Vagina (tissue), 2 donors: ENCODE measurements at places on chromosomes 6 and 20.

- no peak for DNase-seq
Measured at GRCh38 chr20:46327557-46327956, 19.3 kb upstream of the CDH22 start.

GRCh38 chr20:12700701-12701100, 308.1 kb upstream of the SPTLC3 start:
- no peak for DNase-seq

DNA sequence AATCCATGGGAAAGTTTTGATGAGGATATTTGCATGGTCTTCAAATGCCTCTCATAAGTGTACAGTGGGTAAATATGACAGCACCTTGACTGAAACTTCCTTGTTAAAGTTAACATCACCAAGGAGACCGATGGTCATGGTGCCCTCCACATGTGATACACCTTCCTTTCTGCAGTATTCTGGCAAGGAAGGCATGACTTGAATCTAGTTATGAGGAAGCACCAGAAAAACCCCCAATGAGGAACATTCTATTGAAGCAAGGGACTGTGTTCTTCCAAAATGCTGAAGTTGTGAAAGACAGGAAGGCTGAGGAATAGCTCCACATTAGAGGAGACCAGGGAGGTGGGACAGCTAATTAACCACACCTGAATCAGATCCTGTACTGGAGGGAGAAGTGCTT, 118.3 kb downstream of the SLC24A3 start:
- DNase-seq: no peak

DNA sequence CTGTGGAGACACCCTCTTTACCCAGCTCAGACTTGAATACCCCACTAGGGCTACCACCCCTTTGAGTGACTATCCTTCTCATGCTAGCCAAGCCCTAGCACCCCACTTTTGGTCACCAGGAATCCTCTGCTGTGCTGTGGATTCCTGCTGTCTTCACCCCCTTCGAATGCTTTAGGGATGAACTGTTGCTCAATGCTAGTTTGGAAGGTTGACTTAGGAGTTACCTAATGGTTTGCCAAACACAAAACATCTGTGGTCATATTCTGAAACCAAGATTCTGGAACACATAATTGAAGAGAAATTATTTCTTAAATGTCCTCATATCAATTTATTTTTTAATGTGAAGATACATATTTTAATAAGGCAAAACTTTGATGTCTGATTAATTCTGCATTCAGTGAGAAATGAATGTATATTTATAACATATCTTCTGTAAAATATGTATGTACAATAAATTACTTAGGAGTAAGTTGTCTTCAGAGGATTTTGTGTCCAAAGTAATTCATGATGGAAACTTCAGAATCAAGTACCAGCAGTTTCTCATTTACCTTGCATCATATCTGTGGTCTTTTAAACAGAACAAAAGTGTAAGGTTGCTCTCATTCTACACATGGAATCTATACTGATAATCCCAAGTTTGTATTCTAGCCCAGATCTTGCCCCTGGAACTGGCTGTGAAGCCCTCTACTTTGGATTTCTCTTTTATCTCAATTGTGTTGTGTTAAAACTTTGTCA, 46.9 kb downstream of the TMEM200A start:
- no peak for DNase-seq

- DNase-seq: no peak
Measured at GRCh38 chr6:49423817-49424216, 39.2 kb downstream of the MMUT start.

DNA sequence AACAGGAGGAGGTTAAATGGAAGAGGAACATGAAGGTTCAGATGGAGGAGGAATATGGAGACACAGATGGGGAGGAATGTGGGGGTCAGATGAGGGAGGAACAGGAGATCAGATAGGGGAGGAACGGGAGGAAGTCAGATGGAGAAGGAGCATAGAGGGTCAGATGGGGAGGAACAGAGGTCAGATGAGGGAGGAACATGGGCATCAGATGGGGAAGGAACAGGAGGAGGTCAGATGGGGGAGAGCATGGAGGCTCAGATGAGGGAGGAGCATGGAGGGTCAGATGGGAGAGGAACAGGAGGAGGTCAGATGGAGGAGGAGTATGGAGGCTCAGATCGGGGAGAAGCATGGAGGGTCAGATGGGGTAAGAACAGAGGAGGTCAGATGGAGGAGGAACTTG, 290.6 kb downstream of the BMP7 start:
- no peak for DNase-seq

DNA sequence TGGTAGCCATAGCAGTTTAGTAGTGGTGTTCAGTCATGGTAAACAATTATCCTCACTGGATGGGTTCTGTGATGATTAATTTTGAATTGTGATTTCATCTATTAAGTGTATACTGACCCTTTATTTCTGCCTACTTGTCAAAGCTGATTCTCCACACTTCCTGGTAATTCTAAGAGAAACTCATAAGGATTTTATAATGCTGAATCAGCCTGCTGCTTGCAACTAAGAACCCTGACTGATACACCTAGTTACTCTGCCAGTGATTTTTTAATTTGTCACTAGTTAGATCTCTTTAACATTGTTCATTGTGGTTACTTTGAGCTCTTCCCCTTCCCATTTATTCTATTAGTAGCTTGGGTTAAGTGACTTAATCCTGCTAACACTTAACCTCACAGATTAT, 8.6 kb downstream of the CDC40 start:
- no peak for DNase-seq

GRCh38 chr6:42417641-42418112, 34.0 kb downstream of the TRERF1 start:
- DNase-seq: no peak

GRCh38 chr6:129894921-129895320, 33.8 kb upstream of the TMEM244 start:
- no peak for DNase-seq

GRCh38 chr20:58140787-58141425, 87.5 kb downstream of the ANKRD60 start:
- peak; percentile 40 for DNase-seq

- DNase-seq: no peak
Measured at GRCh38 chr20:50278377-50278683, 87.7 kb downstream of the CEBPB start.

DNA sequence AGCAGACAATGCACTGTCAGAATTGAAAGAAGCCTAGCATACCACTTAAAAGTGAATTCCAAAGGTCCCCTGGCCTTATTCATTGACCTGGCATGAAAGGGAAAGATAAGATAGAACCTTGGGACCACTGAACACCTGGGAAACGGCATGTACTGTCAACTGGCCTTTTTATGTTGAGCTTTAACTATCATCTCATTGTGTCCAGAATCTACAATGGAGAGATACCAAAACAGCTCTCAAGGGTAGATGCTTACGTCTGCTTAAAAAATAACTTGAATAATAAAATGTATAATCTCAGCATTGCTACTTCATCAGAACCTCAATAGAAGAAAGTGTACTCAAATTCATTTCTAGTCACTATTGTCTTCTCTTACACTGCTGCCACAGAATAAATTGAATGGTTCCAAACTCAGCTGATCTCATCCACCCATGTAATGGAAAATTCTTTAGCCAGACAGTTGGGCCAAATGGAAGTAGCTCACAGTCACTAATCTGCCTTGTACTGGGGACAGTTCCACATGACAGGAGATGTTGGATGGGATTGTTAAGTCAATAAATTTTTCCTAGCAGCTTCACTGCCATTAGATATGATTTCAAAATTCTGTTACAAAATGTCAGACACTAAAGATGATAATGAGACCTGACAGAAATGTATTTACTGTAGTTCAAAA, 93.8 kb downstream of the MLIP start:
- DNase-seq: no peak

GRCh38 chr20:44585057-44585963, 2.9 kb downstream of the PKIG start:
- DNase-seq: no peak

GRCh38 chr6:20467437-20467836, 65.8 kb downstream of the E2F3 start:
- no peak for DNase-seq

GRCh38 chr6:137304020-137304780, 85.0 kb upstream of the IFNGR1 start:
- DNase-seq: no peak

DNA sequence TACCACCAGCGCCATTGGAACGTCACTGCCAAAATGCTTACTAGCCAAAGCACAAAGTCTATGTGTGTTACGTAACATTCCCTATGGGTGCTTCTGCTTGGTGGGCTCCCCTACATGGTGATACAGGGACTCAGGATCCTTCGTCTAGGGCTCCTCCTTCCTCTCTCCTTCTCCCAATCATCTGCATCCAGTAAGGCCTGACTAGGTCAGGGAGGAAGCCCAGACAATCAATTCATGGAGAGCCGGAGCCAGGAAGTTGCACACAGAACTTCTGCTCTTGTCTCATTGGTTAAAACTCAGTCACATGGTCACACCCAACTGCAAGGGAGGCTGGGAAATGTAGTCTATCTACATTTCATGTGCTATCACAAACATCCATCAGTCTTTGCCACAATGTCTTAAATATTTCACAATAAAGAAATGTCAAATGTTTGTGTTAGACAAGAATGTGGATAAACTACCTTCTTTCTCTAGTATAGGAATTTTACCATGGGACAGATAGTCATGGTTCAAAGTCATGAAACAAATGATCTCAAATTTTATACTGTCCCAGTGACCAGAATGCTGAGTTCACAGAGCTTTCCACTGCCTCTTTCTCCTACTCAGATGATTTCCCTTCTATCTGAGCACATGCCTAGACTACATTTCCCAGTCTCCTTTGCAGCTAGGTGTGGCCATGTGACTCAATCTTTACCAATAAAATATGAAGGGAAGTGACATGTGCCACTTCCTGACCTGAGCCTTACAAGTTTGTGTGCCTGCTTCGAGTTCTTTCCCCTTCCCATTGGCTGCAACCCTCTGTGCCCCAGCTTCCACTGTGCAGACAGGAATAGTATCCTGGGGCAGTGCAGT, 9.3 kb upstream of the KCNK15 start:
- no peak for DNase-seq

GRCh38 chr6:106102034-106102433, 15.9 kb downstream of the PRDM1 start:
- DNase-seq: no peak

GRCh38 chr20:38685853-38686473, 38.3 kb upstream of the SLC32A1 start:
- DNase-seq: no peak

GRCh38 chr6:26367114-26367513, 2.1 kb downstream of the BTN3A2 start:
- no peak for DNase-seq

DNA sequence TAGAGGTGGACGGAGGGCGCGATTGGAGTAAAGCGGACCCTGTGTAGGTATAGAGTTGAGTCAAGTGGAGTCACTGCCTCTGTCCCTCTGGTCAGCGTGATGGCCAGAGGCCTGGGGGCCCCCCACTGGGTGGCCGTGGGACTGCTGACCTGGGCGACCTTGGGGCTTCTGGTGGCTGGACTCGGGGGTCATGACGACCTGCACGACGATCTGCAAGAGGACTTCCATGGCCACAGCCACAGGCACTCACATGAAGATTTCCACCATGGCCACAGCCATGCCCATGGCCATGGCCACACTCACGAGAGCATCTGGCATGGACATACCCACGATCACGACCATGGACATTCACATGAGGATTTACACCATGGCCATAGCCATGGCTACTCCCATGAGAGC, 479 bp downstream of the SLC39A7 start:
- DNase-seq: no peak

DNA sequence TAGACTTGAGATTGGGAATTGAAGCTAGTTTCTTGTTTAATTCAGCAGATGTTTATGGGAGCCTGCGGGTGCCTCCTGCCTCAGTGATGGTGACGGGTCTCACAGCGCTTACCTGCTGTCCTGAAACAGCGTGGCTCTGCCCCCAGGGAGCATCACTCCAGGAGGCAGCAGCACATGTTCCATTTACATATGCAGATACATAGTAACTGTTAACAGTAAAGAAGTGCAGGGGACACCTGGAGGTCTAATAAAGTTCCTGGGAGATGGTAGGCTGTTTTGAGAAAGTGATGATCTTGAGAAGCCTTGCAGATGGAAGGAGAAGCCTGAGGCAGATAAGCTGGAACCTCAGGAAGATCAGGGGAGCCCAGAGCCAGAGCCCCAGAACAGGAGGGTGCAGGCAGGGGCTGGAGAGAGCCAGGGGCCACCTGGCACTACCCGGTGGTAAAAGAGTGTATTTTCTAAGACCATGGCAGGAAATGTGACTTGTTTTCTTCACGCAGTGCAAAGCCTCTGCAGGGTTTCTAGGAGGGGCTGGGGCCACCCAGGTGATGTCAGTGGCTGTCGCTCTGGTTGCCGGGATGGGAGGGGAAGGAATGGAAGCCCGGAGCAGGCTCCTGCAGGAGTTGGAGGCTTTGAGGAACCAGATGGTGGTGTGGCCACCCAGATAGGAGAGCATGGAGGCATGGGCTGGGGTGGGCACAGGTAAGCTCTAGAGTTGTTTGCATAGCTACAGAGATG, 24.2 kb upstream of the KIF25 start:
- no peak for DNase-seq

DNA sequence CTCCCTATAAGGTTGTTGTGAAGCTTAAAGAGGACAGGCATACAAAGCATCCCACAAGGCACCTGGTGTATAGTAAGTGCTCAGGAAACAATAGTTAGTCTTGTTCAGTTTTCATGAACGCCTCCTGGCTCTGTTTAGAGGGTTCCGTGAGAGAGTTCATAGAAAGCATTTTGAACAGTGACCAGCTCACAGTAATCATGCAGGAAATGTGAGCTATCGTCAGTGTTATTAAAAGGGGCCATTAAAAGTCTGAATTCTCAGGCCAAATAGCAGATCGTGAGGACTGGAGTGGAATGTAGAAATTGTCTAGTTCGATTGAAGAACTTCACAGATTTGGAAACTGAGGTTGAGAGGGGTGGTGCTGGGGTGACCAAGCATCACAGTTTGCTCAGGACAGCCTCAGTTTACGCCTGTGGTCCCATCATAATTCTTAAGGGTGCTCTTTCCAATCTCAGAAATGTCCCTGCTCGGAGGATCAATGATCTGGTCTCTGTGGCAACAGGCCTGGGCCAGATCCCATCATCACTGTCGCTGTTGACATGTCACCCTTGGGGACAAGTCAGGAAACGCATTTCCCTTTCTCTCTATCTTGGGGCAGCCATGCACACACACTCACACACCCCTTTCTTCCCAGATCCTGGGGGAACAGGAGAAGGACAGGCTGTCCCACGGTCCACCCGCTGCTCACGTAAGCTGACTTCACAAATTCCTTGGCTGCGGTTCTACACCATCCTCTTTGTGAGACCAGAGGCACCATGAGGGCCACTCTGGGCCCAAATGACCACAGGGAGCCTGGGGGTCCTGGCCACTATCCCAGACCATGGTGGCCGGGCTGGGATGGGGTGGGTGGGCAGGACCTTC, 7.2 kb downstream of the TGM2 start:
- DNase-seq: no peak

DNA sequence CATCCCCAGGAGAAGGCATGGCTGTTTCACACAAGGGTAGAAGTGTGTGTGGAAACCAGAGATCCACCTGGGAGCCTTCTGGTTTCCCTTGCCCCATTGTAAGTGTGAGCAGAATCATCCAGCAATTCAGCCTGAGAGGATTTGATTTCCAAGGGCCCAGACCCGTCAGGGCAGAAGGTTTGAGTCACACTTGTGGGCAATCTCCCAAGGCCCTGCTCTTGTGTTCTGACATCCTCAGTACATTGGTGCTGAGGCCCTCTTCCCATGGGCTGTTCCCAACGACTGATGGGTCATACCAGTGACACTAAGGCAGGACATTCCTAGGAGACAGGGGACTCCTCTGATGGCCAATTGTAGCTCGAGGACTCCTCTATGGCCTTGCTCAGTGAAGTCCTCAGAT, 58.2 kb upstream of the POLR1H start:
- DNase-seq: no peak
